ENCODE measurements at places on chromosomes 6 and 20.

DNA sequence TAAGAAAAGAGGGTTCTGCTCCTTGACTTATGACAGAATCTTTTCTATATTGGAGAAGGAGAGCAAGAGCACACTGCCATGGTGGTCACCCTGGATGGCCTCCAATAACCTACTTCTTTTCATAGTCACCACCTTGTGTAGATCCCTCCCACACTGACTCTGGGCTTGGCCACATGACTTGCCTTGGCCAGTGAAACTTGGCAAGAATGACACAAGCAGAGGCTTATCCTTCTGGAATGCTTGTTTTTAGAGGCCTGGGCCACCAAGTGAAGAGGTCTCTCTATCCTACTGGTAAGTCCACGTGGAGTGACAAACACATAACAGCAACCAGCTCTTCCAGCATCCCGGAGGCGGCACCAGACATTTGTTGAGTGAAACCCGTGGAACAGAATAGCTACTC, 349.4 kb upstream of the JARID2 start:
- no peak for DNase-seq

GRCh38 chr6:149334682-149335160, 17.2 kb downstream of the TAB2 start:
- DNase-seq, result no peak

DNA sequence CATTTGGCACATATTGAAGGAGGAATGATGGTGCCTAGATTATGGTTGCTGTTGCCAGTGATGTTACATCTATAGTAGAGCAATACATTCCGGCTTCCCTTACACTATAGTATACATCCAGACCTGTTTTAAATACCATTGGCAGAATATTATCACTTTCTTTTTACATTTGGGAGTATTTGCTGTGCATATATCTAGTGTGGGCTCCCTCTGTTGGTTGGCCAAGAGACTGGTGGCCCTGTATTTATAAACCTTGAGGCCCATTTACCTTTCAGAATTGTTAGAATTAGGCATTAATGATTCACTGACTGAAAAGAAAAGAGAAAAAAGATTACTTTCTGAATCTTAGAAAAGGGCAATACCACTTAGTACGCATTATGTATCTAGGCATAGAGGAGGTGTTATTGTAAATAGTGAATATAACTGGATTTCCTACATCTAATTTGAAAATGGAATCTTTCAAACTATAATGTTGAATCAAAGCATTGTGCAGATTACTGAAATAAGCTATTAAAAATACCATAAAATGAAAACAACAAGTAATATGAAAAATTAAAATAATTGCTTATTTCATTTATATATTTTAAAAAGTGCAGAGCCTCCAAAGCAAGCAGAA, 628.8 kb upstream of the MAN1A1 start:
- peak; percentile 19 for DNase-seq

GRCh38 chr20:35285806-35286076, 1.2 kb upstream of the EIF6 start:
- DNase-seq, result no peak

DNA sequence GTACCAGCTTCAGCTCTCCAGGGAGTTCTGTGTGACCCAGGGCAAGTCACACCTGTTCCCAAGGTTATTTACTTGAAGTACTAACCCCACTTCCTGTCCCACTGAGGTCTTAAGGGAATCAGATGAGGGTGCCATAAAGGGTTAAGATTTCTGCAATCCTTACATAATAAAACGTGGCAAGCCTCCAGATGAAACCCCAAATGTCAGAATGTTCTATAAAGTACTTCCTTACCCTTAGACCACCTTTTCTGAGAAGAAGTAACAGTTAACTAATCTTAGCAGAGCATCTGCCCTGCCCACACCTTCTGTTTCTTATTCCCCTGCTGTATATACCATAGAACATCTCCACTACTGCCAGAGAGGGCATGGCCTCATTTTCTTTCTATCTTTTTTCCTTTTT, 6.0 kb upstream of the AVP start:
- no peak for DNase-seq

GRCh38 chr6:34549026-34549803, 6.9 kb downstream of the SPDEF start:
- no peak for DNase-seq

DNA sequence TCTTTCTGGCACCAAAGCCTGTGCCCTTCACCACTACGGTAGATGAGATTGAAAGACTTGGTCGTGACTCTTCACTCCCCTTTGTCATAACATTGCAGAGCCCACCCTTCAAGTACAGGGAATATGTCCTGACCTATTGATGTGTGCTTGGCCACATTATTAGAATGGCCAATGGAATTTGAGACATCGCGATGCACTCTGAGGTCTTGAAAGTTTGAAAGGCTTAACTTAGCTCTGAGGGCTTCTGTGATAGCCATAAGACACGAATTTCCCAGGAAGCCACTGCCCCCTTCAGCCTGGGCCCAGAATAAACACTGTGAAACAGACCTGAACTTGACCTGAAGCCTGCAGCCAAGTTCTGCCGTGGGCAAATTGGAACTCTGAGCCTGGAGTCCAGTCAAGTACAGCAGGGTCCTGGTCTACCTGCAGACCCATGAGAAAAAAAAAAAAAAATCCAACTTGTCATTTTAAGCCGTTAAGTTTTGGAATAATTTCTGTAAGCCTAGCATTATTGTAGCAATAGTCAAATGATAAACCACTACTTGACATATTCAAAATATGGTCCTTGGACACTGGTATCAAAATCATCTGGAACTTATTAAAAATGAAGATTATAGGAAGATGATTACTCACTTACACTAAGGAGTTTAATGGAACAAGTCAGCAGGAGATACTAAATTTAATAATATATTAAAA, 36.9 kb upstream of the TRAF3IP2 start:
- DNase-seq, result peak; percentile 29

- DNase-seq, result no peak
These were observed 156.4 kb downstream of the ASCC3 start for GRCh38 chr6:100724696-100725095.

GRCh38 chr20:24060851-24061590, 72.4 kb upstream of the GGTLC1 start:
- DNase-seq, result no peak

- DNase-seq, result no peak
These were observed 39.8 kb downstream of the ADTRP start for GRCh38 chr6:11738661-11739375.

GRCh38 chr6:166852451-166852975, 103.8 kb downstream of the RNASET2 start:
- no peak for DNase-seq

- no peak for DNase-seq
These were observed 26.6 kb upstream of the KLHL31 start for GRCh38 chr6:53692172-53692571.

GRCh38 chr6:41573985-41574384, 27.8 kb downstream of the FOXP4 start:
- DNase-seq, result no peak

- DNase-seq, result no peak
These were observed 482.9 kb downstream of the PTPRT start for GRCh38 chr20:42706759-42707158.

GRCh38 chr6:130749402-130749801, 77.8 kb upstream of the SMLR1 start:
- no peak for DNase-seq

- DNase-seq, result no peak
These were observed 7.1 kb downstream of the CD93 start for GRCh38 chr20:23079016-23079351.

DNA sequence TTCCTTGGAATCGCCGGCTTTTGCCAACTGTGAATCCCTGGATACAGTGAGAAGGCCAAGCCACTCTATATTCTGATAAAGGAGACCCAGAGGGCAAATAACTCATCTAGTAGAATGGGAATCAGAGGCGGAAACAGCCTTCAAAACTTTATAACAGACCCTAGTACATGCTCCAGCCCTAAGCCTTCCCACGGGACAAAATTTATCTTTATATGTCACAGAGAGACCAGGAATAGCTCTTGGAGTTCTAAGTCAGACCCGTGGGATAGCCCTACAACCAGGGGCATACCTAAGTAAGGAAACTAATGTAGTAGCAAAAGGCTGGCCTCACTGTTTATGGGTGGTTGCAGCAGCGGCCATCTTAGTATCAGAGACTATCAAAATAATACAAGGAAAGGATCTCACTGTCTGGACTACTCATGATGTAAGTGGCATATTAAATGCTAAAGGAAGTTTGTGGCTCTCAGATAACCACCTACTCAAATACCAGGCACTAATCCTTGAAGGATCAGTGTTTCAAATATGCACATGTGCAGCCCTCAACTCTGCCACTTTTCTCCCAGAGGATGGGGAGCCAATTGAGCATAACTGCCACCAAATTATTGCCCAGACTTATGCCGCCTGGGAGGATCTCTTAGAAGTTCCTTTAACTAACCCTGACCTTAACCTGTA, 29.5 kb downstream of the CEP85L start:
- no peak for DNase-seq

DNA sequence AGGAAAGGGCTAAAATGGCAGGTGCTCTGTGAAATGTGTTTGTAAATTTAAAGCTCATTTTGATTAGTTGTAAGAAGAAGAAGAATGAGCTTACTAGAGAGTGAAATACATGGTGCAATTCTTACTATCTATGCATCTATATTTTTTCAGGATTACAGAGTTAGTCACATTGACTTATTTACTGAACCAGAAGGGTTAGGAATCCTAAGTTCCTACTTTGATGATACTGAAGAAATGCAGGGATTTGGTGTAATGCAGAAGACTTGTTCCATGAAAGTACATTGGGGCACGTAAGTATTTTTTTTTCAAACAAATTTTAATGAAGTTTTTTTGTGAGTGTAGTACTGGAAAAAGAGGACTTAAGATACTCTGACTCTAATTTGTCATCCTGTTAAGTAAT, 99.3 kb downstream of the RTN4IP1 start:
- DNase-seq, result no peak

DNA sequence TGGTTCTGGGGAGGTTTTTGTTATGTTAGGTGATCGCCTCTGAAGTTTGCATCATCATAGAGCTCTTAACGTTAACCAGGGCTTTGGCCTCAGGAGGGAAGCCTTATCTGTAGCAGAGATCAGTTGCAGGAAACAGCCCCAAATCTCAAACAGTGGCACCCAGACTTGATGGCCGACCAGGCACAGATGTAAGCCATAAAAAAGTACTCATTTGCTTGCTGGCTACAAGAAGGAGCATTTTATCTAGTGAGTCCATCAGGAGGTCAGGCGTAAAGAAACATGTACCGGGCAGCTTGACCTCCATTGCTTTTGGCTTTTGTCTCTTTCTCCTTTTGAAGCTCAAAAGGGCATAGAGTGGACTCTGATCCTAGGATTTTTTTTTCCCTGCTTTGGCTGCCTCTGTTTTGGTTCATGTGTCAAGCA, 122.3 kb downstream of the CCDC170 start:
- DNase-seq, result no peak

DNA sequence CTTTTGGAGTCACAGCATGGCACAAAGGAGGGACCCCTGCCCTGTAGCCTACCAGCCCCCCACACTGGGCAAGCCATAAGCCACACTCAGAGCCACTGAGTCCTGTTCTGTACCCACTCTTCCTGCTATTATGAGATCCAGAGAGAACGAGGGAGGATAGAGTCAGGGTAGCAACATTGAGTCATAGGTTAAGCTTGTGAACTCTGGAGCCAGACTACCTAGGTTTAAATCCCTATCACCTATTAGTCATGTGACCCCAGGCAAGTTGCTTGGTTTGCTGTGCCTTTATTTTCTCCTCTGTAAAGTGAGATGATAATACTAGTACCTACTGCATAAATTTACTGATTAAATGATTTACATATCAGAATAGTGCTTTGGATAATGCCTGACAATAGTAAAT, 540 bp downstream of the CNBD2 start:
- DNase-seq, result no peak

DNA sequence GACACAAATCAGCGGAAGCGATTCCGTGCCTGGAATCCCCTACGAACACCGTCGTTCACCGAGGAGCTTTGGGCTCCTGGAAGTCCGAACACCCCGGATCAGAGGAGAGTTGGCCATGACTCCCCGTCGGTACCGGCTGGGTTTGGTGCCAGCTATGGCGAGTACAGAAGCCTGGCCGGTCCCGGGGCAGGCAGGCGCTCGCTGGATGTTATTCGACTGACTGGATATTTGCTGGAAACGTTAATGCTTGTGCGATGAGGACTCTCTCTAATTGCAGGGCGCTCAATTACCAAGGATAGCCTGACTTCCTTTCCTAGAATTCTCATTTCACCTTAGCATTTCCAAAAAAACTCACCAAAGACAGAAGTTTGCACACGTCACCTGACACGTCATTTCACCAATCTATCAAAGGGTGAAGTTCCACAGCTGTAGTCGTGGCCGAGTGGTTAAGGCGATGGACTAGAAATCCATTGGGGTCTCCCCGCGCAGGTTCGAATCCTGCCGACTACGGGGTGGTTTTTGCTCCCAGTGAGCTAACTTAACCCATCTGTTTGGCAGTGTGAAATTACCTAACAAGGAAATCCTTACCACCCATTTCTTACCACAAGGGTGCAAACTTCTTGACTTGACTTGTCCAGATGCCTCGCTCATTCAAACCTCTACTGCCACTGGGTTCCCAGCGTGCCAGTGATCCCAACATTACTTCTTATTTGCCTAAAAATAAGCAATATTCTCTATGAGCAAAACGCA, 22.7 kb upstream of the ZNF184 start:
- DNase-seq, result peak; percentile 45

DNA sequence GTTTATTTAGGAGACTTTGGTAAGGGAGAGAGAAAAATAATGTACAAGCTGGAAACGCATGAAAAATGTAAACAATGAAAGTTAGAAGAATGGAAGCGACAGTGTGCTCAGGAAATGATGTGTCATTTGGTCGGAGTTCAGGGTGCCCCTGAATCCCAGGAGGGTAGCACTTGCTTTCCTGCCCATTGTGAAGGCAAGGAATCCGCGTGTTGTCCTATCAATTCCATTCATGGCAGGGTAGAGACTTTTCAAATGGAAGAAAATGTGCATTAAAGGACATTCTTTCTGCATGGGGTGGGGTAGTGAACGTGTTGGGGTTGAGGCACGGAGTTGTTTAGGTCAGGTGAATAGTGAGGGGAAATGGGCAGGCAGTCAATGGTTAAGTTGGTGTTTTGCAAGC, 33.7 kb downstream of the GCNT2 start:
- DNase-seq, result no peak

GRCh38 chr20:21323640-21324039, 20.5 kb downstream of the XRN2 start:
- DNase-seq, result no peak

DNA sequence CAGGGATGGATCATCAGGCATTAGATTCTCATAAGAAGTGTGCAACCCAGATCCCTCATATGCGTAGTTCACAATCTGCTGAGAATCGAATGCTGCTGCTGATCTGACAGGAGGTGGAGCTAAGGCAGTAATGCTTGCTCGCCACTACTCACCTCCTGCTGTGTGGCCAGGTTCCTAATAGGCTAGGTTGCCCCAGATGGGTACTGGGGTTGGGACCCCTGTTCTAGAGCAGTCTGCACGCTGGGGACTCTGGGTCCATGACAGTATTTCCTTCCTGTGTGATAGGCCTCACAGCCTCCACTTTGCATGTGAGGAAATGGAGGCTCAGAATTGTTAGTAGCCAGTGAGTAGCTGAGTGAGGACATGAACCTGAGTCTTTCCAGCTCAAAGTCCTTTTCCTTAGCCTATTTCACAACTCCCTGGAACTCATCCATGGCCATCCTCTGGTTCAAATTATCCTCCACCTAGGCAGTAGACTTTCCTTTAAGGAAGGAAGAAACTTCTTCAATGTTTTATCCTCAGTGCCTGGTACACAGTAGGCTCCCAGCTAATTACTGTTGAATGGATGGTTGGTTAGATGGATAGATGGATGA, 117.2 kb downstream of the SYCP2 start:
- DNase-seq, result no peak

Measured in CD4-positive, alpha-beta T cell treated with Interferon alpha-2 for 1 hour (primary cell).